ENCODE measurements at places on chromosomes 3 and 15.
A peak's percentile ranks its signal among the peaks of the same experiment; 100 is the strongest.

- DNase-seq = no peak
Observed at GRCh38 chr15:38733331-38733730, 168.7 kb upstream of the RASGRP1 start.

DNA sequence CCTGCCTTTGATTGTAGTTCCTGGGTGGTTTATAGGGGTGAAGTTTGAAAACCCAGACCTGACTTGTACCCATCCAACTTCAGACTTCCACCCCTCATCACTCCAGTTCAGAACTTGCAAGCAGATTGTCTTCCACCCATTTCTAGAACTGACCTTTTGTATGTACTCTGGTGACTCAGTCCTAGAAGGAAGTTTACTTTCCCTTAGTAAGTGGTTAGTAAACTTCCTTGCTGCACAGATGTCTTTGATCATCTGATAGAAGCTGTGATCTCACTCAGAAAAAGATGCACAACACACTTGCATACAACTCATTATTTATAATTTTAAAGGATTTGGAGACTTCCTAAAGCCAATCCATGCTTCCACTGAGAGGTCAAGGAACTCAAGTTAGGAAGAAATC is 368.0 kb downstream of the MFSD1 start:
- no peak for DNase-seq

DNA sequence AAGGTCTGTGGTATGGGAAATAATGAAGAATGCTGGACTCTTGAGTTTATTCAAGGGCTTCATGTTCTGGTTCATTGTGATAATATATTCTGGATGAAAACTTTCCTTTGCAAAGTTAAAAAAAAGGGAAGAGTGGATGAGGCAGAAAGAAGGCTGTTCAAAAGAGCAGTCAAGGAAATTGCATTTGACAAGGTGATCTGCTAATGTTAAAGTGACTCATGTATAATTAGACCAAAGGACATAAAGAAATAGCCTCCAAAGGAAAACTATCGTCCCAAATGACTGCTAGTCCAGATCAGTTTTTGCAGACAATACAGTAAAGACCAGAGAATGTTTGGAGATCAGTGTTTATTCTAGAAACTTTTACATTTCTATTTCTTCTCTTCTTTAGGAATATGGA is 9.8 kb downstream of the TMEM108 start:
- no peak for DNase-seq

- DNase-seq = no peak
Observed at GRCh38 chr3:163786416-163786815, 1291.9 kb downstream of the SI start.

- no peak for DNase-seq
Observed at GRCh38 chr3:123833398-123833785, 50.7 kb downstream of the MYLK start.

- no peak for DNase-seq
Observed at GRCh38 chr3:141333836-141334626, 34.3 kb upstream of the ZBTB38 start.

DNA sequence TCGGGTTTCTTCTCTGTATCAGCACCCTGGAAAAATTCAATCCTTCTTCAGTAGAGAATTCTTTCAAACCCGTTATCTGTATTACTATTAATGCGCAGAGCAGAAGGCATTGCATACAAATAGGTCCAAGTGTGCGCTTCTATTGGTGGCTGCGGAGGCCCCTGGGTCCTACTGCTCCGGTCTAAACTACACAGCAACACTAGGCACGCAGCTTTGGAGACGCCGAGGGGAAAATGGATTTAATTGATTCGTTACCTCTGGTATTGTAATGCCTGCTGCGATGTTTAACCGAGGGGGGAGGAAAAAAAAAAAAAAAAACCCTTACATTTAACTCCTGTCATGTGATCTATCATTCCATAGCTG is at the start of gene ROBO1:
Gene ROBO1, minus strand, starts transcription at position 94 of the 363 bp plus-strand sequence.
- no peak for DNase-seq

- no peak for DNase-seq
Observed at GRCh38 chr3:132659365-132660051, at the start of gene ACAD11. TSS of gene ACAD11 (minus strand) at chr3:132659809. CDS start at chr3:132659751, 58 bp downstream.

GRCh38 chr3:62558549-62559112 is 185.3 kb upstream of the FEZF2 start:
- DNase-seq = no peak

DNA sequence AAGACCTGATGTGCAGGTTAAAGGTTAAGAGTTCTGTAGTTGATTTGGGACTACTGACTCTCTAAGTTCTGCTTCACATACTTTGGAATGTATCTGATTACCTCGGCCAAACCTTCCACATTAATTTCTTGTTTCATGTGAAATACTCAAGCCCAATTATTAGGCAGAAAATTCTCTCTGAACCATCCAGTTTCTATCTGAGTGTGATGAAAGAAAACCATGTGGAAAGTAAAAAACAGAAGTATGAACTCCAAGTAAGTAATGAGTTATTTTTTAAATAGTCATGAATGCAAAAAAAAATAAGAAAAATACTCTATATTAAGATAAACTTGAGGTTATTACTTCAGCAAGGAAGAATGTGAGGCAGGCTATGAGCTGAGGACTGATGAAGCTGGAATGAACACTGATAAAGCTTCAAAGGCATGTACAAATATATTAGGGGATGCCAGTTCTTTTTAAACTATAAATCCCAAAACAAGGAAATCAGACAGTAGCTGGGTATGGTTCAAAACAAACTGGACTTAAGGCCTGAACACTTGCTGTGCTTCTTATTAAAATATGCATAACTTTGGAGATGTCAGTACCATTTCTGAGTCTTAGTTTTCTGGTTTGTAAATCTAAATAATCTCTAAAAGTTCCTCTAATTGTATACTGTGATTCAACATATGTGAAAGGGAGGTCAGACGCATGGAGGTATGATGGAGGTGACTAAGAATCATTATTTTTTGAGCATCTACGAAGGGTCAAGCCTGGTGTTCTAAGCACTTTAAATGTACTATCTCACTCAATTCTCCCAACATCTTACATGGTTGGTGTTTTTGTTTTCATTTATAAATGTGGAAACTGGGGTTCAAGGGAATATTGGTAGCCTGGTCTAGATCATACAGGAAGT is 59.6 kb downstream of the COL6A6 start:
- DNase-seq = no peak

DNA sequence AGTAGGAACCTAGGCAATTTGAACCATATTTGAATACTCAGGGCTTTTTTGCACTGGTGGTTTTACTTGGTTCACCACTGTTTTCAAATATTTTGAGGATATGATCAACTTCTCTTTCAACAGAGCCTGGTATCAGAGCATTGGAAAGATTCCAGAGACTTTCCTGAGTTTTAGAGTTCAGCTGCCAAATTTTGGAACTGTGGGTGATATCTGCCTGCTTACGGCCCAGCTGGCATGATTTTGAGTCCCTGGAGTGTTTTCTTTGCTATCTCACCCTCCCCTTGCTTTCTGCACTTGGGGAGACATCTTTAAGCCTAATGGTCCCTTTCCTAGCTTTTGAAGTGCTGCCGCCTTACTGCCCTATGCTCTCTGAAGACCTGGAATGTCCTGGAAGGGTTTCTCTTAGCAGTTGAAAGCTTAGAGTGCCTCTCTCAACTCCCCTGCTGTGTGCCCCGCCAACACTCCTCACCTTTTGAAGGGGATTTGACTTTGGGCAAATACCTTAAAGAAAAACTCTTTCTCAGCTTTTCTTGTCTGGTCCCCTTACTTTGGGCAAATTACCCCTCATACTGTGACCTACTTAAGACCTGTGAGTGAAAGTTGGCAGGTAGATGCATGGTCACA is 539.1 kb downstream of the MFSD1 start:
- DNase-seq = no peak

DNA sequence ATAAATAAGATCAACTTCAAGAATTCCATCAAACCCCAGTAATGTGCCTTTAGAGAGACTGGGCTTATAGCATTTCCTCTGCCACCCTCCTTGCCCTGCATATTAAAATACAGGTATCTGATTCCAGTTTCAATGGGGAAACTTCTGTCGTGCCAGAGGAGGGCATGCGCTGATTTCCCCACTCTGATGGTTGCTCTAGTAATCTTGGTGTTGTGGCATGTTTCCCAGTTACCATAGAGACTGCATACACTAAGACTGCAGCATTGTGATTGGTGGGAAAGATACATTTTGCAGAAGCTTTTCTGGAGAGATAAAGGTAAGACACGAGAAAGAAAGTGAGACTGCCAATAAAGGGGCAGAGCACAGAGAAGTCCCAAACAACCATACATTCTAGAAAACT is 225.6 kb downstream of the TIGIT start:
- no peak for DNase-seq

GRCh38 chr15:93583968-93584367 is 495.0 kb upstream of the RGMA start:
- DNase-seq = no peak

DNA sequence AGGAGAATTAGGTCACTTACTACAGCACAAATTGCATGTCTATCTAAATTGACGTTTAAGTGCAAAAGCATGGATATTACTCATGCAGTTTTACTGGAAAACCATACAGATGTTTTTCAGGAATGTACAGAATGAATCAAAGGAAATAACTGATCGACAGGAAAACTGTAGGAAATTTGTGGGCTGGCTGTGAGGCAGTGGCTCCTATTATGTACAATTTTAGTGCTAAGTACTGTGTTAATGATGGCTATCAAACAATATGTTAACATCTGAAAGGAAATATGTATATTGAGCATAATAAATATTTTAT is 6.9 kb downstream of the NUDT16 start:
- no peak for DNase-seq

- DNase-seq = no peak
Observed at GRCh38 chr15:49644364-49644794, 23.5 kb downstream of the DTWD1 start.

- DNase-seq = no peak
Observed at GRCh38 chr15:51576286-51576850, 46.2 kb downstream of the DMXL2 start.

- no peak for DNase-seq
Observed at GRCh38 chr3:158420654-158421396, 150.2 kb upstream of the MLF1 start.

- DNase-seq = no peak
Observed at GRCh38 chr3:110296885-110297284, 774.7 kb upstream of the NECTIN3 start.

DNA sequence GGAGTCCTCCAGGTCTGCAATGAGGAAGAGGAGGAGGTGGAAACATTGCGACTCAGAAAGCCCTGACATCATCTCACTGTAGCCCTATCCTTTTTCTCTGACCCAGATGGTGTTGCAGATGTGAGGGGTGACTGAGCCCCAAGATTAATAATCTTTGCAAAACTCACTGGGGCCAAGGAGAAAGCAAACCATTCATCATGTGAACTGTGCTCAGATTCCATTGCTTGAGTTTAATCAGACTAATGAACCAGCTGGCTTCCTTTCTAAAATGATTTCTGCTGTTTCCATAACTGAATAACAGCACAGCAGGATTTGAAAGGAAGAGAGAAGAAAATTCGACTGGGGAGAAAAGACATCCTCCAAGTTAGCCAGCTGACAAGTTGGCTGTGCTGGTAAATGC is 13.4 kb upstream of the DGKG start:
- DNase-seq = no peak

DNA sequence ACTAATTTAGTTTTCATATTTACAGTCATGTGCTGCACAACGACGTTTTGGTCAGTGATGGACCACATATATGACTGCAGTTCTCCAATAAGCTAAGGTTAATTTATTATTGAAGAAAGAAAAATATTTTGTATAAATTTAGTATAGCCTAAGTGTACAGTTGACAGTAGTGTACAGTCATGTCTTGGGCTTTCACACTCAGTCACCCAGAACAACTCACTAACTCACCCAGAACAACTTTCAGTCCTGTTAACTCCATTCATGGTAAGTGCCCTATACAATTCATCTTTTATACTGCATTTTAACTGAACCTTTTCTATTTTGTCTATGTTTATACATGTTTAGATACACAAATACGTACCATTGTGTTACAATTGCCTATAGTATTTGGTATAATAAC is 3.8 kb upstream of the GABRR3 start:
- no peak for DNase-seq

GRCh38 chr15:65201918-65202317 is 9.4 kb downstream of the CILP start:
- DNase-seq = no peak

GRCh38 chr15:95549168-95549738 is 781.2 kb upstream of the NR2F2 start:
- DNase-seq = no peak

DNA sequence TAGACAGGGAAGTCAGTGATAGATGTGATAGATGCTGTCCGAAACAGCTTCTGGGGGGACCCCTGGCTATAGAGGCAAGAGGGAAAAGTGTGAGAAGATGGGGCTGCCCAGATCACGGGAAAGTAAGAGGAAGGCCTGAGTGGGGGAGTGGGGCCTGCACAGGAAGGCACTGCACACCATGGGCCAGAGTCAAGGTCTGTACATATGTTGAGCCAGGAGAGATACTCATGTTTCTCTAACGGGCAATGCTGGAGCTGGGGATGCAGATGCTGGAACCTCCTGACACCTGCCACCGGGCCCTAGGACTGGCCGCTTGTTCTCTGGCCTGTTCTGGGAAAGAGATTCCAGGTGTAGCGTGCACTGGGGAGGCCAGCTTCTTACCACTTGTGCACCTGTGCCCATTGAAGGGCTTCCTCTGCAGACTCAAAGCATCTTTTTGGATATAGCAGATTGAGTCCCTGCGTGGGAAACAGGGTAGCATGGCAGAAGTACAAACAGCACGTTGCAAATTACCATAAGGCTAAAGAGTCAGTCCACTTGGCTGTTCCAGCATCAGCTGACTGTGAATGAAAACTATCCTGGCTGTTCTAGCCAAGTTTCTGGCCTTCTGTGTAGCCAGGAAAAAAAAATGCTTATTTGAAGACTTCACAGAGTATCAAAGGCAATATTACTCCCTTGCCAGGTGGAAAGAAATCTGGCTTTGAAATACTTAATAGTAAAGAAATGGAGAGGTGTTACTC is 77.1 kb upstream of the GSK3B start:
- no peak for DNase-seq

DNA sequence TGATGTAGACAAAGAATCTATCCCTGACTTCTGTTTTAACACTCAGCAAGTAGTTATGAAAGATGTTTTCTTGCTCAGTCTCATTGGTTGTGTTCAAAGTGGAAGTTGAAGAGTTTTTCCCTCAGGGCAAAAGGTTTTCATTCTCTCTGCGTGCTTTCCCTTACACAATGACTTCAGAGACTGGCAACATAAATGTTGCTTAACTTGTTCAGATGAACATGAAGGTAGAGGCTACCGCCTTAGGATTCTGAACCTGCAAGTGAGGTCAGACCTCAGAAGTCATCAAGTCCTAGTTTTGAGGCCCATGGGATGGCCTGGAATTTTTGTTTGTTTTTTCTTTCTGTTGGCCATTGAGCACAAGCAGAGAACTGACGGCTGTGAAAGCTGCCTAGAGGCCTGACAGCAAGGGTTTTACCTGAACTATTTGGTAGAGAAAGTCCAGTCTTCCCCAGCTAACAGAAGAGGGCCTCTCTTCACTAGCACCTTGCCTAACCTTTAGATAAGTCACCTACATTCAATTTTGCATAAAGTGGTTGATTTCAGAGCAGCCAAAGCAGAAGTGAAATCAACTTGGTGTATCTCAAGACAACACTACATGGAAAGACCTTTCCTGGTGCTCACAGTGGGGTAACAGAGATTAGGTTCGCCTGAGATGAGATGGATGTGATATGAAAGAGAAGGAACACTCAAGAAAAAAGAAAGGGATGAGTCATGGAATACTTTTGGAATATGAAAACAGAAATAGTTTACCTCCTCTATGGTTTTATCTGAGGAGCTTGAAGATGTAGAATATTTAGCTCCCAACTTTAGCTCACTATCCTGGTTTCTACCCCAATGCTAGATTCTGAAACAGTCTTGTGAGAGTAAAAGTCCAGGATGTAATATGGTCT is 53.6 kb upstream of the AP4E1 start:
- no peak for DNase-seq

- no peak for DNase-seq
Observed at GRCh38 chr15:34993412-34993811, 5.3 kb upstream of the ZNF770 start.

- peak; percentile 25 for DNase-seq
Observed at GRCh38 chr3:105866656-105867653, 1.9 kb downstream of the CBLB start.

All from activated T-cell treated with anti-CD3 and anti-CD28 coated beads, Interleukin-2, amount 50 U/mL, for 1 hour (primary cell).